ENCODE measurements at places on chromosomes 3 and 15.

- DNase-seq: peak; percentile 13
Measured at GRCh38 chr3:100465892-100466777, 26.3 kb upstream of the TMEM45A start.

GRCh38 chr3:7086417-7086816 lies 225.5 kb downstream of the GRM7 start:
- DNase-seq: no peak

DNA sequence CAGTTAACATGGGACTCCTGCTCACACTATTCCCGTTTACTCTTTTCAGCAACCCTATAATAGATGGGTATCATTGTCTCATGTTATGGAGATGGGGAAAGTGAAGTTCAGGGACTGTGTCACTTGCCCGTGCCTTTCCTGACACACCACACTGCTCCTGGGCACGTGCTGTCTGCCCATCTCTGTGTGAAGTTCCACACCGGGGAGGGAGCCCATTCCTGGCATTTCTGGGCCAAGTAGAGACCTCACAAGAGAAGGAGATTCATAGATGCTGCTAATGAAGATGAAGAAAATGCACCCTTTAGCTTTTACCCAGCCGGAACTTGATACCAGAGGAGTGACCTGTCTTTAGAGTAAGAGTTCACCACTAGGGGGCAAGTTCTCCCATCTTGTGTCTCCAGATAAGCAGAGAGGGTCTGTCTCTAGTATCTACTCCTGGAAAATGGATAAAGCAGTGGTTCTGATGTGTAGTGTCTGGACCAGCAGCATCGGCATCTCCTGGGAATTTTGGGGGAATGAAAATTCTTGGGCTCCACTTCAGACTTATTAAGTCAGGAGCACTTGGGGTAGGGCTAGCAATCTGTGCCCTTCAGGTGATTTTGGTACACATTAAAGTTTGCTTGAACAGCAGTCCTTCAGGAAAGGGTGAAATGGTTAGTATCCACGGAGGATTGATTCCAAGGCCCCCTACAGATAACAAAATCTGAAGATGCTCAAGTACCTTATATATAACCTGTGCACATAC lies 2.0 kb upstream of the TOPBP1 start:
- DNase-seq: peak; percentile 63

- no peak for DNase-seq
Measured at GRCh38 chr3:53044371-53044710, 1.5 kb downstream of the SFMBT1 start.

DNA sequence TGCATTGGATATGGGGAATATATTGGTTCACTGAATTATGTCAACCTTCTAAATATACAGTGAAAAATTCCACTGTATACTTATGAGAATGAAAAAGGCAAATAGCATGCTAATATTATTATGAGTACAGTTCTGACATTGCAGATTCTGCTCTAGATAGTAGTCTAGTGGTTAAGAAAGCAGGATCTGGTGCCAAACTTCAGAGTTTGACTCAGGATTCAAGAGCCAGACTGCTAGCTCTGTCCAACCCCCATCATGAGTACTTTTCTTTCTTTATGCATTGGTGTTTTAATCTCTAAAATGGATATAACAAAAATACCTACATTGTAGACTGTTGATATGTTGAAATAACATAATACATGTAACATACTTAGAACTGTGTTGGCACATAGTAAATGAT lies 57.3 kb upstream of the PLSCR4 start:
- DNase-seq: peak; percentile 91

- peak; percentile 39 for DNase-seq
Measured at GRCh38 chr15:63066272-63066671, 23.7 kb downstream of the TPM1 start.

GRCh38 chr3:55122312-55122711 lies 194.5 kb upstream of the LRTM1 start:
- no peak for DNase-seq

DNA sequence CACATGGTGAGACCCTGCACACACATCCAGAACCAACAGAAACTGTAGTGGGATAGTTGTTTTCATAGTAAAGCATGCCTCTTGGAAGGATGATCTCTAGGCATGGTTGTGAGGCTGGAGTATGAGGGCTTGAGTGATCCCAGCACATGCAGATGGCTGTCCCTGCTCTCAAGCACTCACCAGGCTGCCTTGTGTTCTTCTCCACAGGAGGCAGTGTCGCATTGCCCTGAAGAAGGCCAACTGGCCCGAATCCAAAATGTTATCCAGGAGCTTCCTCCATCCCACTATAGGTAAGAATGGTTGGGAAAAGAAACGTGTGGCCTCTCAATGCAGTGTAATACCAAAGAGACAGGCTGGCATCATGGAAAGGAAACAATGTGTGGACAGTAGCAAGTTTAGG lies 82.7 kb downstream of the TMEM39A start:
- peak; percentile 12 for DNase-seq

DNA sequence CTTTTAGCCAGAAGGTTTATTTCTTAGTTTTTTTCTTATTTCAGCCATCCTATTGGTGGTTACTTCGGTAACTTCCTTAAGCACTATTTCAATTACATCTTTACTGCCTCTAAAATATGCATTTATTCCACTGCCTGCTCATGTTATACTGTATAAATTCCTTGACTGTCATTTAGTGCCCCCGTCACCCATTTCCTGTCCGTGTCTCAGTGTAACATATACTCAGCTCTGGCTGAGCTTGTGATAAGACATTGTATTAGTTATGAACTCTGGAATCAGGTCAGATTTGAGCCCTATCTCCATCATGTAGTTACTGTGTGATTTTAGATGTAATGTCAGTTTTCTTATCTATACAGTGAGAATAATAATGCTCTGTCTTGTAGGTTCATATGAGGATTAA lies 24.2 kb downstream of the PIAS1 start:
- DNase-seq: no peak

DNA sequence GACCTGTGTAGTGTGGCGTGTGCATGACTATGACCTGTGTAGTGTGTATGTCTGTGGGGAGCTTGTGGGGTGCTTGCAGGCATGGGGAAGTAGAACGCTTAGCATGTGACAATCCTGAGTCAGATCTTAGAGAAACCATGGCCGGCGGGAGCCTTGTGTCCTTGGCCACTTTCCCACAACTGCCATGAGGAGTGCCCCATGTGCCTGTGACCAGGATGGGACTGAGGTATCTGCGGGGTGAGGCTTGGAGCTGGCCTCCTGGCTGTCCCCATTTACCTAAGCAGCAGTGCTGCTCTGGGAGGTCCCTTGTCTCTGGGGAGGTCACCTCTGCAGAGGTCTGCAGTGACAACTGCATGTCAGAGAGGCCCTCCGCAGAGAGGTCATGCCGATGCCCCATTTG lies 23.6 kb downstream of the TRPM1 start:
- DNase-seq: no peak

DNA sequence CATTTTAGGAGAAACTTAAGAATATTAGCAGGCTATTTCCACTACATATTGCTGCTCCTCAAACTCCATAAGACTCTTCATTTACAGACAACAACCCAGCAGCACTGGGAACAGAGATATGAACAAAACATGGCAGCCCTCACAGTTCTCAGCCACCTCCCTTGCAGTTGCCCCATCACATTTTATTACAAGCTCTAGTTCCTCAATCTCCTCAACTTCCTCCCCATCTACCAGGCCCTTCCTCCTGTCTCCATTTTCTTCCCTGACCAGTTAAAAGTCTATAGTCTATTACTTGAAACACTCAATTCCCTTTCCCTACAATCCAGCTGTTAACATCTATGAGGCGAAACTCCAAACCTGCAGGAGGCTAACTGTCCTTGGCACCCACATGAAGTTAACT lies 412.5 kb downstream of the TBC1D5 start:
- no peak for DNase-seq

DNA sequence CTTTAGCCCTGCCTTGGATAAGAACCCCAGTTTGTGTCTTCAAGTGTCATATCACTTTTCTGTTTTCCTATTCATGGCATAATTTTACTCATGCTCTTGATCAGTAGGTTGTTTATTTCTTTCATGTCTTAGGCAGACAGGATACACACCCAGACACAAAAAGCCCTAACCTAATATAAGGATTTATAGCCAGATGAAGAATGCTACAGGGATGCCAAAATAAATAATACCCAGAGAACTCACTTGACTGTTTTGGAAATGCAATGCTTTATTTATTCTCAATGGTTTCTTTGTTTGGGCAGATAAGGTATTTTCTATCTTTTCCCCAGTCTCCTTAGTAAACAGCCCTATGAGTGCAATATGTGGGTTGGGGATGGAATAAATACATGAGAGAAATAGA lies 424.0 kb upstream of the PDZRN3 start:
- no peak for DNase-seq

DNA sequence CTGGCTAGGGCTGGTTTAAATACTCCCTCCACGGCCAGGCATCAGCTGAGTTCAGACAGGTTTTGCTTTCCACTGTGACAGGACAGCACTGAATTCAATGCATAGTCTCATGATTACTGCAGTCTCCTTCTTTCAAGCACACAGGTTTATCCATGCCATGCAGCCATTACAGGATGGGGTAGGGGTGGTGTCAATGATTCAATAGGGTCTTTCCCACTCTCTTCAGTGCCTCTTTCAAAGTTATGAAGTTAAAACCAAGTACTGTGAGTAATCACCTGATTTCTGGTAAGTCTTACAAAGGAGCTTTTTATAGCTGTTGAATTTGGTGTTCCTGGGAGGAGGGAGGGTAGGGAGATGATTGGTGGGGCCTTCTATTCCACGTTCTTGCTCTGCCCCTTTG lies 47.2 kb downstream of the TMEM212 start:
- DNase-seq: no peak

DNA sequence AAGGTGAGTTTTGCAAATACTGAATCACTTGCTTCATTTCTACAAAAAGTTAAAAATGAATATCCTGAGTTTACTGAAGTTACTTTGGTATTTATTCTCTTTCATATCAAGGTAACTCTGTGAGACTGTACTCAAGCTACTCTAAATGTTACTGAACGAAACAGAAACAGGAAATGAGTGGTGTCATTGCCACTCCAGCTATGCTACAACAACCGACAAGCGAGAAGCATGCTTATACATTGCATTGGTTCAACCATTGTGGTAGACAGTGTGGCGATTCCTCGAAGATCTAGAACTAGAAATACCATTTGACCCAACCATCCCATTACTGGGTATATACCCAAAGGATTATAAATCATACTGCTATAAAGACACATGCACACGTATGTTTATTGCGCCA lies 313.2 kb upstream of the THBS1 start:
- peak; percentile 20 for DNase-seq

DNA sequence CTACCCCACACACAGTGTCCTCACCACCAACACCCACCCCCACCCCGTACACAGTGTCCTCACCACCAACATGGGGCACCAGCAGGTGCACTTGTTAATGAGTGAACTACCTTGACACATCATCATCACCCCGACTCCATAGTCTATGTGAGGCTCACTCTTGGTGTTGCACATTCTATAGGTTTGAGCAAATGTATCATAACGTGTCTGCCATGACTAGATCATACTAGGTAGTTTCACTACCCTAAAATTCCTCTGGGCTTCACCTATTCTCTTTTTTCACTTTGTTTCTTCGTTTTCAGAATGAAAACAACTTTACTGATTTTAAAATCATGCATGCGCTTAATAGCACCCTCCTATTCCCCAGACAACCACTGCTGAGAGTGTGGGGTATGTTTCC lies 102.6 kb upstream of the SLC6A6 start:
- no peak for DNase-seq

DNA sequence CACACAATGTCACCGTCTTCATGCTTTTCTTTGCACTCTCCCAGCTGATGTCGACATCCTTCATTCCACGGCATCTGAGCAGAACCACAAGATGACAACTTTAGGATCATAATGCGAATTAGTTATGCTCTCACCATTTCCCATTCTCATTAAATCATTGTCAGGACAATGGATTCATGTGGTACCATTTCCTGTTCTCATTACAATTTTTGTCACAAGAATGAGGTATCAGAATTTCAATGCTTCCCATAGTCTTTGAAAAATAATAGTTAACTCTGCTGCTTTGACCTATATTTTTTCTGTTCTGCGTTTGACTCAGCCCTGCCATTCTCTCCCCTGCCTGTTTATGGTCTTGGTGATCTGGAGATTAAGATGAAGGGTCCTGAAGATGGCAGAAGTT lies 175.7 kb upstream of the MDFIC2 start:
- DNase-seq: peak; percentile 1

GRCh38 chr3:45758871-45759270 lies 37.5 kb downstream of the SLC6A20 start:
- DNase-seq: no peak

- DNase-seq: no peak
Measured at GRCh38 chr15:101556273-101556672, 66.8 kb upstream of the PCSK6 start.

Data from EH (cell line).